NCI-H187 treated with DMSO at 0.1 percent for 48 hours (cell line): ENCODE measurements at places on chromosomes 12 and 14.

DNA sequence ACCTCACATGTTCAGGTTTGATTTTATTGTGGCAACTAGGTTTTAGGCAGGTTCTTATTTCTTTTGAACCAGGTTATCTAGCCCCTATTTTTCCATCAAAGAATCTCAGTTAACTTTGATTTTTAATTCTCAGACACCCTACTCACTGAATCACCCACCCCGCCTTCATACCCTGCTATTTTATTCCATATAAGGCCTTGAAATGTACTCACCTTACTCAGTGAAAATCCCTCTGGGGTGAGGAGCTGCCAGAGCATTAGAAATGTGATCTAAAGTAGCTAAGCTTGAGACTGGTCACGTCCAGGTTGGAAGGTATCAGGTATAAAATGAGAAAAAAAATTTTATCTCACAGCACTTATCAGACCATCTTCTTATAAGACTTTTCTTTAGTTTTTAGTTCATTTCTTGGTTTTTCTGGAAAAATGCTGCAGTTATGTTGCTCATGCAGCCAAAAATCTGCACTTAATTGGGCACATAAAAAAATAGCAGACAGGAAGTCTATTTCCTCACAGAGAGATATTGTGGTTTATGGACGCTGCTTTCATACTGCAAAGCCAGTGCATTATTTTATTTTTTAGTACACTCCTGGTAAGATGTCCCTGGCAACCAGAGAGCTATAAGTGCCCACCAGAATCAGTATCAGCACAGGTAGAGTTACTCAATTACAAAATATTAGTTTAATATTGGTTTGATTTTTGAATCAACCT lies 101.5 kb upstream of the CCDC91 start:
- no peak for DNase-seq

- no peak for DNase-seq
These were observed at the start of gene SETD3 for GRCh38 chr14:99479906-99480869. Gene SETD3, minus strand, starts transcription at chr14:99480859. Its CDS starts 15,054 bp downstream, at chr14:99465805.

- DNase-seq, result no peak
These were observed 96.7 kb downstream of the RMST start for GRCh38 chr12:97559267-97559666.

- DNase-seq, result no peak
These were observed 1141.2 kb upstream of the TMEM132C start for GRCh38 chr12:127125607-127126259.

GRCh38 chr14:105299654-105300541 lies 903 bp downstream of the BRF1 start:
- no peak for DNase-seq

DNA sequence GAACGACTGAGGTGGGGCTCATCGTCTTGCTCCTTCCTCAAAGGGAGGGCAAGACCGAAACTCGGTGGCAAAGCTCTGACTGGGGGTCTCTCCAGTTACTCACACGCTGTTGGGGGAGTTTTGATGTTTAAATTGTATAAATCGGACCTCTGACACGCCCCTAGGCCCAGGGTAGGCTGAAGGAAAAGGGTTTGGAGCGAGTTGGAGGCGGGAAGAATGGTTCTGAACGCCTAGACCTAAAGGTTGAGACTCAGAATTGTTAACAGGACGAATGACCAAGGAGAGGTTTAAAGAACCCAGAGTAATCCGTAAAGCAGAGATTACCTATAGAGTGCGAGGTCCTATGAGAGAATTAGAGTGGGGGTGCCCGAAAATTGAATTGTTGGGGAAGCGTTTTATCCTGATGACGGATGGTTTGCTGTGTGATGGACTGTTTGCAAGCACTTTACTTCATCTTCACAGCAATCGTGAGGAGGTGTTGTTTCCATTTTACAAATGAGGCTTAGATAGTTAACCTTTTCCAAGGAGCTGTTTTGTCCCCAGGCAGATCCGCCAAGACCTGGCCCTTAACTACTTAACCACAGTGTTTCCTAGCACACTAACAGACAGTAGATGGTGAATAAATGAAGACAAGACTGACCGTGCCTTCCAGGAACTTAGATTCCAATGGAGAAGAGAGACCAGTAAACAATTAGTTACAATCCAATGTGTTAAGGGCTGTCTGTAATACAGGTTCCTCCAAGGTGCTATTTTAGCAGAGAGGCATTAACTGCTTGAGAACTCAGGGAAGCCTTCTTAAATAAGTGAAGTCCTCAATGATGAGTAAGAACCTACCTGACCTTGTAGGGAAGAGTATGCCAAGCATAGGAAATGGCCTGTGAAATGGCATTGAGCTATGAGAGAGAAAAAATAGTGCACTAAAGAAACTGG lies 929 bp upstream of the UBE2N start:
- DNase-seq, result no peak

- DNase-seq, result no peak
These were observed 207.8 kb upstream of the FAR2 start for GRCh38 chr12:28941248-28941647.

GRCh38 chr14:81396113-81396512 lies 4.0 kb downstream of the STON2 start:
- no peak for DNase-seq

DNA sequence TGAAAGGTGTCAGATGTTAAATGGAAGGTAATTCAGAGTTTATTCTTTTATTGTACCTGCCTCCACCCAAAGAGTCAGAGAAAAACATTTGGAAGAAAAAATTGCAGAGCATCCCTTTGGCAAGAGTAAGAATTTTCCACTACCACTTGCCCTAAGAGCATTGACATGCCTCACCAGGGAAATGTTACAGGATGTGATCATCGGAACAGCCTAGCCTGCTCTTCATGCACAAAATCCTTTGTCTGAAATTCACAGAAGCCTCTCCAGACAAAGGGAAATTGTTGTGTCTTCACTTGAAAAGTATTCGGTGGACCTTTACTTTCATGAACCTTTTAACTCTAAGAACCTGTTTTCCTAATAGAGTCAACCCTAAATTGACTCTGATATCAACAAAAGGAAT lies 36.9 kb downstream of the ATP2A2 start:
- no peak for DNase-seq

GRCh38 chr14:86196471-86196870 lies 666.5 kb downstream of the FLRT2 start:
- DNase-seq, result no peak

DNA sequence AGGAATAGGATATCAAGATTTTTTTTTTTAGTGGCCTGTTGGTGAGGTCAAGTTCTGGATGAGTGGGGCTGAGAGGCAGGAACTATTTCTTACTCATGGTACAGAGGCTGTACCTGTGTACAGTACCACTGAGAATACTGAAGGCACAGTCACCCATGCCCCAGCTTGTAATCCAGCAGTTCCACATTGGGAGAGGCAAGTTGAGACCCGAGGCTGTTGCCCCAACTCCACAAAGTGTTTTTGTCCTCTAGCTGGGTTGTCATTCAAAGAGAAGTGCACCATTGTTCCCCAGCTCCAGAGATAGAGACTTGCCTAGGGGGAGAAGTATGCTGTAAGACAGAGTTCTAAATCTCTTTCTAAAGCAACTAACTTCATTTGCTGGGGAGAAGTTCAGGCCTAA lies 38.7 kb downstream of the ARID2 start:
- no peak for DNase-seq

GRCh38 chr12:79547735-79548609 lies 142.8 kb downstream of the PAWR start:
- no peak for DNase-seq

DNA sequence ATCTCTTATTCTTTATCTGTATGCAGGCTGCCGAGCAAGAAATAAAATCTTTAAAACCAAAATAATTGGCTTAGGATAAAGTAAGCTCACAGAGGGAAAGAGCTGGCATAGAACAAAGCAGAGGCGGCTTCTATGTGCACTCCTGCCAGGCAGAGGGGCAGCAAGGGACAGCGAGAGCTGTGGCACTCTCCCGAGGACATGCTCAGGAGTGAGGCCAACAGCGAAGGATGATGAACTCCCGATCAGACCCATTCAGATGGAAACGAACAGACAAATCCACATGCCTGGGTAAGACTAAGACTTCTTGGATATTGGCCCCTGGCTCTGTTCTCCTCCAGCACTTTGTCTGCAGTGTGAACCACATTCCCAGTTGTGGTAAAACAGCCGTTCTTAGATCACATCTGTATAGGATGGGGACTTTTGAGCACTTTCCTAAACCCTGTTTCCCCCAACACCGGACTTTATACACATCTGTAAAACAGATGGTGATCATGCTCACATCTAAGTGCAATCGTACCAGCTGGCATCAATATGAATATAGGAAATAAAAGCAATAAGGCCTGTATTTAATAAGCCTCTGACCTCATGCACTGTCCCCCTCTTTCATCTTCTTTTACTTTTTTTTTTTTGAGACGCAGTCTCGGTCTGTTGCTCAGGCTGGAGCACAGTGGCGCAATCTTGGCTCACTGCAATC lies 134.1 kb downstream of the PPM1H start:
- no peak for DNase-seq

- no peak for DNase-seq
These were observed 30.5 kb upstream of the C12orf71 start for GRCh38 chr12:27112871-27113270.

GRCh38 chr14:90809530-90810312 lies 6.5 kb downstream of the TTC7B start:
- no peak for DNase-seq

- no peak for DNase-seq
These were observed 52.2 kb upstream of the CD163 start for GRCh38 chr12:7555752-7556151.

DNA sequence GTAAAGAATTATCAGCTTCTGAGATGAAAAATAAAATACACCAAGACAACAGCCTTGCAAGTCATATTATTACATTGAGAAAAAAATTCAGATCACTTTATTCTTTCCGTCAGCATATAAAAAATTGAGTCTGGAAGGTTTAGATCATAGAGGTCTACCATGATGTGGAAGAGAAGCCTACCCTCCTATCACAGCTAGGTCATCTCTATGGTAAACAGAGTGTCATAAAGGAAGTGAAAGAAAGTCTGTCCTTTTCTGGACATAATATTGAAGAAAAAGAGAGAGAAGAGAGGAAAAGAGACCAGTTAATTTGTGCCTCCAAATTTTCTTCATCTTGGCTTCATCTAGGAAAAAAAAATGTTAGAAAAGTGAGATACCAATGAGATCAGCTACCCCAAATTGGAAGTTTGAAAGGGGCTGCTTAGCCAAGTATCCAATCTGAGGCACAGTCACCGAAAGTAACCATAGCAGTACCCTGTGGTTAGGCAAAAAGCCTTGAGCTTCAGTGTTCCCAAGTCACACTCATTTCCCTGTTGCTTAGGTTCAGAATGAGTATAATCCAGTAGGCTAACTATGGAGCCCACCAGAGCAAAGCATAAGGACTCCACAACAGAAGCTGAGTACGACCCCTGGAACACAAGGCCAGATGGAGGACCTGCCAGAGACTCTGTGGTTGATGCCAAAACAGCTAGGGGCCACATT lies 38.1 kb downstream of the DUSP6 start:
- DNase-seq, result no peak

GRCh38 chr12:23911574-23911973 lies 37.9 kb downstream of the SOX5 start:
- DNase-seq, result no peak

DNA sequence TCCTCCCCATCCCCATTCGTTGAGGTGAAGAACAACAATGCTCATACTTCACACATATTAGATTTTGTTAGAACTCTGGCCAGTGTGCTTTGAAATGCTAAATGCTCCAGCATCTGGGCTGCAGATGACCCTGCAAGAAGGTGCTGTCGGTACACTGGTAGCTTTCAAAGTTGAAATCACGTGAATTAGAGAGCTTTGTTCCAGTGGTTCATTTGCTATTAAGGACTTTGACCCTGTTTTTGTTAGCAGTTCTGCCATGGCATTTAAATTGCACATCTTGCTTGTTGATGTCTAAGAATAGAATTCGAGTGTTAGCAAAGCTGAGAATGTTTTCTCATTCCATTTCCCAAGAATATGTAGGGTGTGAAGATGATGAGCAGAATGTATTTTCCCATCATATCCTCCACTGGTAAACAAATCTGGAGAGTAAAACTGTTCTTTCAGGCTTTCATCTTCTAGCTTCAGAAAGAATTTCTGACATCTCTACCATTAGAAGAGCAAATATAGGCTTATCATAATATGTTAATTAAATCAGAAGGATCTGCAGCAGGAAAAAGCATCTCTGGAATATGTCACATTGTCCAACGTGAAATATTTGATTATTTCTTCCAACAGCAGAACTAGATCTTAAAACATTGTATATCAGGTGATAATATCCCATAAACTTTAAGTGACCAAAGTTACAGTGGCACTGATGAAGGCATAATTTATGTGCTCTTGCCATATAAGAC lies 98.8 kb upstream of the PDE3A start:
- no peak for DNase-seq

DNA sequence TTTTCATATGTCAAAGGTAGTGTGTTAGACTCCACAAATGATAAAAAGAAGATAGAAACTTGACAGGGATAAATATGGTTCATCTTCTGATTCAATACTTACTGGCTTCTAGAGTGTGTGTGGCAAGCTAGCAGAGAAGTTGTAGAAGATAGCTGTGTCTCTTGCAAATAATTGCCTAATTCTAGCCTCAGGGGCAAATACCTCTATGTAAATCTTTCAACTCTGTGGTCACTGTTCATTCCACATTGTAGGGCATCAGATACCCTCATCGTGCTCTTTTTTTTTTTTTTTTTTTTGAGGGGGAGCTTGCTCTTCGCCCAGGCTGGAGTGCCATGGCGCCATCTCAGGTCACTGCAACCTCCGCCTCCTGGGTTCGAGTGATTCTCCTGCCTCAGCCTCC lies 1.7 kb downstream of the OLR1 start:
- DNase-seq, result no peak

DNA sequence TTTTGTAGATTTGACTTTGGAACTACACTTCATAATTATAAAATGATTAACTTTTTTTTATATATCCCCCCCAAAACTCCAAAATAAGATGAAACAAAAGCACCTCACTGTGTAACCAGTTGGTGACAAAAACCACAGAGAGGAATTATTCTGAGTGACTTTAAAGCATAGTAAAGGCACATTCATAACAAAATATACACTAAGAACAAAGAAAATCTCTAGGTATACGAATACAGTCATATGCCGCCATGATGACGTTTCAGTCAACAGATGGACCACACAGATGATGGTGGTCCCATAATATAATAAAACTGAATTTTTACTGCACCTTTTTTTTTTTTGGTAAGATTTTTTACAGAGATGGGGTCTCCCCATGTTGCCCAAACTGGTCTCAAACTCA lies 70.7 kb downstream of the MED13L start:
- DNase-seq, result no peak

DNA sequence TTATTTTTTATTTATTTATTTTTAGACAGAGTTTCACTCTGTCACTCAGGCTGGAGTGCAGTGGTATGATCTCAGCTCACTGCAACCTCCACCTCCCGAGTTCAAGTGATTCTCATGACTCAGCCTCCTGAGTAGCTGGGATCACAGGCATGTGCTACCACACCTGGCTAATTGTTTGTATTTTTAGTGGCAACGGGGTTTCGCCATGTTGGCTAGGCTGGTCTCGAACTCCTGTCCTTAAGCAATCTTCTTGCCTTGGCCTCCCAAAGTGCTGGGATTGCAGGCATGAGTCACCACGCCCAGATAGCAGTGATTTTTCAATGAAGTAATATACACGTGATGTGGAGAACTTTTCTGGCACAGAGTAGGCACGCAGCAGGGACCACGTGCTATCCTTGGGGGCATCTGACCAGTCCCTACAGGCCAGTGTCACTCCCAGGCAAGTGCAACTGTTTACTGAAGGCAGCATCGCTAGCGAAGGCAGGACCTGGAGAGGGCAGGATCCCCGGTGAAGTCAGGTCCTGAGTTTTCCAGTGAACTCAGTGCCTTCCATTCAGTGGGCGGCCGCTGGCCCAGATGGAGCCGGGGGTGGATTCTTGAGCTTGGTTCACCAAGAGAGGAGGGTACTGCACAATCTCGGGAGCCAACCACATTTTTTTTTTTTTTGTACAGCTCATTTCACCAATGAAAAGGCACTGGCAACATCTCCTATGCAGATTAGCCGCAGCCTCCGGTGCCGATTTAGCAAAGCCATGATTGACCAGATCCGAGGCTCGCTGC lies 11.1 kb upstream of the CLMN start:
- DNase-seq, result no peak
